ENCODE measurements at places on chromosomes 2 and 18. TPM values are rescaled to one million over a fixed set of nuclear protein-coding genes. Genes with fewer than 3 reads are reported as not detected.

HAT1 gene
- total RNA-seq: 68.2 TPM

CD8B gene
- 1.5 TPM for total RNA-seq

MOGAT1 gene
- not detected for total RNA-seq

AFF3 gene
- total RNA-seq: 1.7 TPM

TRIM54 gene
- total RNA-seq: 0.26 TPM

KLHL14 gene
- total RNA-seq: not detected

CPS1 gene
- total RNA-seq: 0.18 TPM

RND3 gene
- total RNA-seq: not detected

SCYGR7 gene
- not detected for total RNA-seq

SLC23A3 gene
- 1.9 TPM for total RNA-seq

CXCR4 gene
- total RNA-seq: 83.3 TPM

CCDC74B gene
- 1.8 TPM for total RNA-seq

CNGA3 gene
- total RNA-seq: not detected

C2orf78 gene
- not detected for total RNA-seq

PARD6G gene
- total RNA-seq: 0.10 TPM
